COLO829 (cell line): ENCODE measurements at places on chromosomes 16 and 17.

DNA sequence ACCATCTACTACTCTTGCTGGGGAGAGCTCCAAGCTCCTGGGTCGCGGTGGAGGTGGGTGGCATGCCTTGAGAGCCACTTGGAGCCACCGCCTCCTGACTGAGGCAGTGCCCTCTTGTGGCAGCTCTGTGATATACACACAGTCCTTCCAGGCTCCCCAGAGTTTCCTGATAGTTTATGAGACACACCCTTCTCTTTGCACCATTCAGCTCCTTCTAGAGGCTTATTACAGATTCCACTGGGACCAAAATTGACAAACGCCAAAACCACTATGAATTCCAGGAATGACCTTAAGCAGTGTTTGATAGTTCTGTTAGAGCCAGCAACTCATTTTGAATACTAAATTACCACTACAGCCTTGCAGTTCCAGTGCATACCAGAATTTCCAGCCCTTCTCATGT lies 170.1 kb upstream of the CDH13 start:
- peak; percentile 34 for DNase-seq

DNA sequence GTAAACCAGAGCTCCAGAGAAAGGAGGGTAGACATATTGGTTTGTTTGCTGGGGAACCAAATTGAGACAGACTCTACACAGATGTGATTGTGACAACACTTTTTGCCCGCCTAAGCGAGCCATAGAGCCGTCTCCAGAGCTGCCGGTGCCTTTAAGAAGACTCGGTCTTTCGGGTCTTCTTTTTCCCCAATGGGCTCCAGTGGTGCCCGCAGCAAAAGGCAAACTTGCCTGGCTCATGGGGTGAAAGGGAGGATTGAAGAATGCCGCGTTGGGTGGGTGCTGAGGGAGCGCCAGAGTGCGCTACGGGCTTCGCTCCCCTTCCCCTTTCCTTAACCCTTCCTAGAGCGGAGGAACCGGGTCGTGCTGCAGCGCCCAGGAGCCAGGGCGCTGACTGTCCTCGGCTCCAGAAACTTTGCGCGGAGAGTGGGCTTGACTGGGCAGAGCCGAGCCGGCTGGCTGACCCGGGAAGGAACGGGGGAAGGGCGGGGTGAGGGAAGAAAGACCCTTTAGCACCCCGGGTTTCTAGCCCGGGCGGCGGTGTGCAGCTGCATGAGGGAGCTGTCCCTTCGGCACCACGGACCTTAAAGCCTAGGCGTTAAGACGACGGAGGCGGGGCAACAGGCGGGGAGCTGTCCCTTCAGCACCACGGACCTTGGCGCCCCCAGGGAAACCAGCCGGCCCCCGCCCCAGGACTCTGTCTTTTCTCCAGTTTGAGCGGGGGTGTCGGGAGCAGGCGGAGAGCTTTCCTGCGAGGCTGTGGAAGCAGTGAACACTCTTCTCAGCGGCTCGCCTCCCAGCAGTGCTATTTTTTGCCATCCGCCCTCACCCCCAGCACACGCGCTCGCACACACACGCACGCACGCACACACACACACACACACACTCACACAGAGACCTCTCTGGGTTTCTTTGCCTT lies at the start of gene CACNG3:
CACNG3 (plus strand) TSS at position 880 of the 916 bp plus-strand sequence. CDS start 420 bp downstream, outside the sequence.
- peak; percentile 78 for DNase-seq

GRCh38 chr17:72249441-72249840 lies 128.6 kb downstream of the SOX9 start:
- DNase-seq, result no peak

- no peak for DNase-seq
These were observed 130.8 kb downstream of the PMP22 start for GRCh38 chr17:15134363-15134762.

- no peak for DNase-seq
These were observed 446 bp upstream of the PSMD11 start for GRCh38 chr17:32443827-32444300.

DNA sequence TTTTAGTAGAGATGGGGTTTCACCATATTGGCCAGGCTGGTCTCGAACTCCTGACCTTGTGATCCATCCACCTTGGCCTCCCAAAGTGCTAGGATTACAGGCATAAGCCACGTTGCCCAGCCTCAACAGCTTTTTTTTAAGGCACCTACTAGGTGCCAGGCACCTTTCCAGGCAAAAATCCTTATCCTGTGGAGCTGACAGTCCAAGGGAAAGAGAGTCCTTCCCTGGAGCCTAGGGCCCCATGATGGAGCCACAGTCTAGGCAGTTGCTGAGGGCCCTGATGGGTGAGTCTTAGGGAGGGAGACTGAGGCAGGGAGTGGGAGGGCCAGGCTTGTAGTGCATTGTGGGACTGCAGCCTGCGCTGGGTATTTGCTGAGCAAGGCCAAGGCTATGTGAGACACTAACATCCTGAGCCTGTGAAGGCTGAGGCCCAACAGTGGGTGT lies 79.6 kb upstream of the TOB1 start:
- no peak for DNase-seq

DNA sequence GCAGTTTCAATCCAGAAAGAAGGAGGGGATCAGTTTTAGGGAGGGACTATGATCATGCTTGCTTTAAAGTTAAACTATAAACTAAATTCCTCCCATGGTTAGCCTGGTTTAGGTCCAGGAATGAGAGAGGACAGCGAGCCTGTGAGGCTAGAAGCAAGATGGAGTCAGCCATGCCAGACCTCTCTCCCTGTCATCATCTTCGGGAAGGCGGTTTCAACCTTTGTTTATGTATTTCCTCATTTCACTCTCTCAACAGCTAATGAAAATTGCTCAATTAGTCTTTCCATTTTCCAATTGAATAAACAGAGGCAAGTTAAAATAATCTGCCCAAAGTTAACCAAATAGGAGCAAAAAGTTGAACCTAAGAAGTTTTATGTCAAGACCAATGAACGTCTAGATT lies 201.5 kb downstream of the KCNJ2 start:
- DNase-seq, result no peak

GRCh38 chr16:81029930-81030604 lies 5.6 kb upstream of the ATMIN start:
- no peak for DNase-seq

DNA sequence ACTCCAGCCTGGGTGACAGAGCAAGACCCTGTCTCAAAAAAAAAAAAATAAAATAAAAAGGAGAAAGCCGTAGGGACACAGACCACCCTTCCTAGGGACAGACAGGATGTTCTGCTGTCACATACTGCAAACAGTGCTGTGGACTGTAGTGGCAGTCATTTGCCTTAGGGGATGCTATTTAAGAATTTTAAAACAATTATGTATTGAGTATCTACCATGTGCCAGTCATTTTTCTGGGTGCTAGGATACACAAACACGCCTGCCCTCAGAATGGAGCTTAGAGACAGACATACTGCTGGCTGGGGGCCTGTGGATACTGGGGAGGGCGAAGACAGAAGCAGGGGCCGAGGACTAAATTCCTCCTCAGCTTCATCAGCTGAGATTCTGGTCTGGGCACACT lies 45.5 kb downstream of the MRC2 start:
- no peak for DNase-seq

GRCh38 chr17:33277436-33278100 lies 15.5 kb downstream of the ASIC2 start:
- no peak for DNase-seq

GRCh38 chr16:56234737-56235136 lies 43.4 kb downstream of the GNAO1 start:
- no peak for DNase-seq

- no peak for DNase-seq
These were observed 1.1 kb downstream of the TANC2 start for GRCh38 chr17:62967205-62967529.

DNA sequence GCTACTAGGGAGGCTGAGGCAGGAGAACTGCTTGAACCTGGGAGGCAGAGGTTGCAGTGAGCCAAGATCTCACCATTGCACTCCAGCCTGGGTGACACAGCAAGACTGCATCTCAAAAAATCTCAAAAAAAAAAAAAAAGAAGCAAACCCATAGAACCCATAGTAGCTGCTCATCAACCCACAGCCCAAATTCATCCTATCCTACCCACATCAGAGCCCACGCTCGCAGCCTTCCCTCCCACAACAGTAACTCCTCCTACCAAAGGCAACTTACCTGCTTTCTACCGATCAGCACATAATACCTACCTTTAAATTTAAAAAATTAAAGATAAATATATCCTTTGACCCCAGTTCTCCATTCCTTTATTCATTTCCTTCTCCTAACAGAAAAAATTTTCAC lies 94.7 kb downstream of the GAS7 start:
- DNase-seq, result no peak

DNA sequence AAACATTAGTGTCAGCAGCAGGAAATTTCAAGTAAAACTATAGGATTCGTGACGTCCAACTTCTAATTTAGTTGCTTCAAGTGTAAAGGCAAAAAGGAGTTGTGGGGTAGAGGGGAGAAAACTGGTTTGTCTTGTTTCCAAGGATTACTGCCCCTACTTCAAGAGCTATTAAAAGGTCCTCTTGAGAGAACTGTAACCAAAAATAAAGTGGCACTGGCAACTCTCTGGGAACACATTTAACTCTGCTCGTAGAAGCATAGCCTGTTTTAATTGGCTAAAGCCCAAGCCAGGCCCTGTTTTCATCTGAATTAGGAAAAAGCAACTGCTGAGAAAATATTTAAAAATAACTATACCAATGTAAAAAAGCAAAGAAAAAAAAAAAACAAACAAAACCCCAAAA lies 51.8 kb upstream of the AKAP1 start:
- DNase-seq, result no peak

- DNase-seq, result no peak
These were observed 34.6 kb downstream of the BRIP1 start for GRCh38 chr17:61828694-61829093.

DNA sequence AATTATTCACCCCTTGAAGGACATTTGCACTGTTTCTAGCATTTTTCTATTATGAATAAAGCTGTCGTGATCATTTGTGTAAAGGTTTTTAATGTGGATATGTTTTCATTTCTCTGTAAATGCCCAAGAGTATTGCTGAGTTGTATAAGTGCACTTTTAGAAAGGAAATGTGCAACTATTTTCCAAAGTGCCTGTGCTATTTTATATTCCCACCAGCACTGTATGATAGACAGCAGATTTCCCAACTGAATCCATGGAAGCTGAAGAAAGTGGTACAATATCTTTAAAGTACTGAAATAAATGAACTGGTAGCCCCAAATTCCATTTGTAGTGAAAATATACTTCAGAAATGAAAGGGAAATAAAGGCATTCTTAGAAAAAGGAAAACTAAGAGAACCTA lies 238.4 kb downstream of the BCAS3 start:
- no peak for DNase-seq

DNA sequence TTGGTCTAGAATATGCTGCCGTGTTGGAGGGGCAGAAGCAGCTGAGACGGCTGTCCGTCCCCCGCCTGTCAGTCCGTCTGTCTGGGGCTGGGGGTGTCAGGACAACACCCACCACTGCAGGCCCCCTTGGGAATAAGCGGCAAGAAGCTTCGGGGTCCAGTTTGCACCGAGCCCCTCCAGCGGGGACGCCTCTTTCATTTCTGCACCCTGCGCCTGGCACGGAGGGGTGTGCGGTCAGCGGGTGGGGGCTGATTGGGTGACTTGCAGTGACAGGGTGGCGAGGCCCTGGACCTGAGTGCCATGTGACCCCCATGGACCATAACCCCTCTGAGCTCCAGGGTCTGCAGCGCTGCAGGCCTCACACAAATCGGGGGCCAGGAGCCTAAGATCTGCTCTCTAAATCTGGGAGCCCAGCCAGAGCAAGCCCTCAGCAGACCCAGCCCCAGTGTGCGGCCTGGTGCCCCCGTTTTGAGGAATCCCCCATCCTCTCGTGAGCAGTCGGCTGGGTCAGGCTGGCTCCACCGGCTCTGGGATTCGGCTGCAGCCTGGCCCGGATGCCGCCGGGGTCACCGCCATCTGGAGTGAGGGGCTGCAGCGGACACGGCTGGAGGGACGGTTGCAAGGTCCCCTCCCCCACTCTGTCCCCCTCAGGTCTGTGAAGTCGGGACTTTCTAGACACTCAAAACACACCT lies 8.3 kb downstream of the CBFA2T3 start:
- DNase-seq, result no peak

GRCh38 chr16:81366316-81366932 lies 51.7 kb downstream of the GAN start:
- peak; percentile 13 for DNase-seq

DNA sequence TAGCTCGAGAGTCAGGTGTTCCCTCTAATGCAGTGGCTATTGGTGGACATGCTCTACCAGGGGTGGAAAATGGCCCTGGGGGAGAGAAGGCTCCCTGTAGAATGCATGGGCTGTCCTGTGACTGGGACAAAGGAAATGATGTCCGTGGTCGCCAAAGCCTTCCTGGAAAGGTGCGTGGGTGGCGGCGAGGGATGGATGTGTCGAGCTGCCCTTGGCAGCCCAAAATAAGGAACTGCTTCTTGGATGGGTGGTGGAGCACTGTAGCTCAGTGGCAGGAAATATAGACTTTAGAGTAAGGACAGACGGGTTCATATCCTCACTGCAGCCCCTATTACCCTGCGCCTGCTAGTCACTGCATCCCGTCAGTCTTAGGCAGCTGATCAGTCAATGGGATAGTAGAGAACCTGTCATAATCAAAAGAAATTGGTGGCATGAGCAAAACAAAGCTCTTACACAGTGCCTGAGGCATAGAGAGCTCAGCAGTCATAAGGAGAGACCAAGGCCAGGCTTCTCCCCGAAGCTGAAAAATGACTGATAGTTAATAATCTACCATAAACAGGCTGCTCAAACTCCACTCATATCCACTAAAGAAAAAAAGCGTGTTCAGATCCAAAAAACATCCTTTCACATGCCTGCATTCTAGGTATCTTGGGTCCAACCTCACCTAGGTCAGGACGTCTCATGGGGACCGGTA lies 123.5 kb upstream of the PLCG2 start:
- no peak for DNase-seq
